ENCODE measurements at places on chromosomes 7 and 10.

DNA sequence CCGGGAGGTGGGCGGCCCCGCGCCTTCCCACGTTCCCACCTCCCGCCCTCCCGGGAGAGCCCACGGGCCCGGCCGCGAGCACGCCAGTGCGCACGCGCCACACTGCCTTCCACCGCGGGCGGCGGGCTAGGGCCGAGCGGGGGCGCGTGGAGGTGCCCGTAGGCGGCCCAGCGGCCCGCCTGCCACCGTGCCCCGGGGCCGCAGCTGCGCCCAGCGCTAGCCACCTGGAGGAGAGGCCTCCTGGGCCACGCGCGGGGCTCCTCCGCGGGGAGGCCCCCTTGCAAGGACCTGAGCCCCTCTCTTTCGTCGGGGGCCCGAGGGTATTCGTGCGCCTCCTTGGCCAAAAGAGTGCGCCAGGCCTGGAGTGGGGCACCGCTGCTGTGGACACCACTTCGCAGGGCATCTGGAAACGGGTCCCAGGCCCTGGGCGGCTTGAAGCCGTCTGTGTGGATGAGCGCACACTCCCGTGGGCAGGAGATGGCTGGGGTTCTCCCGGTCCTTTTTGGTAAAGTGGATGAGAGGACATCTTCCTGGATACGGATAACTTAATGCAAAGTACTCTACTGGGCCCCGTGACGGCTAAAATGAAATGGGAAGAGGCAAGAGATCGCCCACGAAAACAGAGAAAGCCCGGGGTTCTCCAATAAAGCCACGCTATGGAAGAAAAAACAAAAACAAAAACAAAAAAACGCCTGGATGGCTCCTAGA, 9.0 kb upstream of the EBF3 start:
- no peak for DNase-seq

DNA sequence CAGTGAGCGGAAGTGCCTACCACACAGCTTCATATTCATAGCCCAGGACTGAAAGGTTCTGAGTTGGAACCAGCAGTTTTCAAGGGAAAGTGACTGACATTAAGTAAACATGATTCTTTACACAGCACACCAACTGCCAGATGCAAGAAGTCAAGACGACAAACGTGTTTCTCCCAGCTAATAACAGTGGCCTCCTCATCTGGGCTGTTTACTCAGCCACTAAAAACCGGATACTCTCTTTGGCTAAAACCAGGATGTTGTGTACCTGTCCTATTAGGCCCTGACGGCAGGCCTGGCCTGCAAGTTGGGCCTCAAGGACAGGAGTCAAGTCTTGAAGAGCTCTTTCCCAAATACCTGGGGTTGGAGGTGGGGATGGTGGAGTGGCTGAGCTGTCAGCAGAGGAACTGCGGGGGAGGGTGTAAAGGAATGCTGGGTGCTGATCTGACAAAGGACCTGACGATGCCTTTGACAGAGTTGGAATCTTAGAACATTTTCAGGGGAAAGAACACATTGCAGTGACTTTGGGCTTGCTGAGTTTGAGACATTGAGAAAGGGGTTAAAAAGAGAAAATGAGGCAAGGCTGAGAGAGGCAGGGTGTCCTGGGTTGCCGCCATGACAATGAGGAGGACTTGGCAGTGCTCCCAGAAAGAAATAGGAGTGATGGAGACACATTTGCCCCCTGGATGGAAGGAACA, 57.7 kb downstream of the STEAP1B start:
- no peak for DNase-seq

DNA sequence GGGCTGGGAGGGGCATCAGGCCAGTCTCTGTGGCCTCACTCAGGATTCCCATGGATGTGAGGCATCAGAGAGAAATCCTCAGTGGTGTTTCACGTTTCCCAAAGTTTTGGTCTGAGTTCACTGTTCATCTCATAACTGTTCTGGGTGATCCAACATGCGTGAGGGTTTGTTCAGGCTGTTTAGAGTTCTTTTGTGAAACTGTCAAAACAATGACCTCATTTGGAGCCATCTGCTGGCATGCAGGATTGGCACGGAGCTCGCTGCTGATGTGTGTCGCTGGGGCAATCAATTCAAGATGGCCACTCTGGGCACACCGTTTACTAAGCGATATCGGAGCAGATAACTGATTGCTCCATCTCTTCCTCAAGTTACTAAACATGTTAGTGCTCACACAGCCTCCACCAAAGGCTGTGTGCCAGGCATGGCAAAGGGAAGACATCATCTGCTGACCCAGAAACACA, 365.6 kb downstream of the WDR11 start:
- DNase-seq = no peak

DNA sequence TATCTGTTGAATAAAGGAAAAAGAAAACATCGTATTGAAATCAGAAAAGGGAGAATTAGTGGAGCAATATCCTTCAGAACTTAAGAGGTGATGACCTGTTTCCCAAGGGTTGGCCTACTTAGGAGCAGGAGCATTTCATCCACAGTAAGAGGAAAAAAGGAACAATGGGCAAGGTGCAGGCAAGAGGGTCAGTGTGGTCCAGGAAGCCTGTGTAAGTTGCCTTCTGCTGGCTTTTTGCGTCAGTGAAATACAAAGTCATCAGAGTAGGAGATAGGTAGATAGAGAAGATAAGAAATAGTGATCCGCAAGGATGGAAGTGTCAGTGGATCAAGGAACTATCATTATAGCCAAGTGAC, 5.4 kb upstream of the ANKRD7 start:
- no peak for DNase-seq

DNA sequence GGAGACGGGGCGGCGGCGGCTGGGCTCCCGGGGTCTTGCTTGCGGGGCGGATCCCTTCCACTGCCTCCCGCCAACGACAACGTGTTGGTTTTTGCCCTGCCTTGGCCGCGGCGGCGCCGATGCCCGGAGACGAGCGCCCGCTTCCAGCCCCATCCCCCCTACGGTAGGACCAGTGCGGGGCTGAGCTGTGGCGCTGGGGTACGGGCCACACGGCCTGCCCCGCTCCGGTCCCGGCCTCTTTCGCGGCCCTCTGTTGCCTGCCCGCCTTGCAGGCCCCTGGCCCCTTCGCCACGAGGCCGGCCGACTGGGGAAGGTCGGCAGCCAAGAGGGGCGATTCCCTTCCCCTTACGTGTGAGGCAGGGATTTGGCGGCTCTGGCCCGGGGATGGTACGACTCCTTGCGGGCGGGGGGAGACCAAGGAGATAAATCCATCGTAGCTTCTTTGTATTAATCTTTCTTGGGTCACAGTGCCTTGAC, 488 bp downstream of the EIF4H start:
- DNase-seq = no peak

DNA sequence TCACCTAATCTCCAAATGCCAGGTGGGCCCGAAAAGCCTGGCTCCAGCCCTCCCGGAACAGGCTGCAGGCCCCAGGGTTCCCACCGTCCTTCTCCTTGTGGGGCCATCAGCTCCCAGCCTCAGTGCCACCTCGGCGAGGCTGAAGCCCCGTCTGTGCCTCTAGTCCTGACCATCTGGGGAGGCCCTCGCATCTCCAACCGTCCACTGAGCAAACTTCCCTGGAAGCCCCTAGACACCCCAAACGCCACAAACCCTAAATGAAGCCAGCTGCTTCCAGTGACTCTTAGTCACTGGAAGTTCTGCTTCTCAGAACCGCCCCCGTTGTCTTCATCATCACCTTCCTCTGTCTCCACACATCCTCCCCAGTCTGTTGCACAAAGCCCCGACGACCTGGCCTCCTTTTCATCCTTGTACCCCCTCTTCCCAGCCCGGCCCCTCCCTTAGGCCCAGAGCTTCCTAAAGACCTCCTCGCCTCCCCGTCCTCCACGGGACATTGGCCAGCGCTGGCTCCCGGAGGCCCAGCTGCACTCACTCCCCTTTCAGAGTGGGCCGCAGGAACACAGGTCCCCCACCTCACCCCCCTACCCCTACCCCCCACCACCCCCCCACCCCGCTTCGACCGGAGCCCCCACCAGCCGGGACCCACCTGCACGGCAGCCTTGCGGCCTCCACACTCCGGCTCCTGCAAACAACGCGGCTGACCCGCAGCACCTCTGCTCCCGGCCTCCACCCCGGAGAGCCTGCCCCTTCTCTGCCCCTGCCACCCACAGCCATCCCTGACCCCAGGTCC, 1.1 kb upstream of the DIP2C start:
- DNase-seq = no peak

DNA sequence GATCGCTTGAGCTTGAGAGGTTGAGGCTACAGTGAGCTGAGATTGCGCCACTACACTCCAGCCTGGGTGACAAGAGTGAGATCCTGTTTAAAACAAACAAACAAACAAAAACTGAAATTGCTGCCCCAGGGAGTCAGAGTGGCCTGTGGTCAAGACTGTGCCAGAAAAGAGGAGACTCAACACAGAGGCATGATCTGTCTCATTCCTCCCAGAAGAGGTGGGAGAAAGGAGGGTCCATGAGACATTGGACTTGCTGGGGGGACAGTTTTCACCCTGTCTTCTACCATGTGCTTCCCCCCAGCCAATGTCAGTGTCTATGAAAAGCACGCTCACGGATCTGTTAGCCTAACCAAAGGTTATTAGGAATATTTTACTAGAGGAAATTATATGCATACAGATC, 3.2 kb downstream of the ZNF853 start:
- no peak for DNase-seq

DNA sequence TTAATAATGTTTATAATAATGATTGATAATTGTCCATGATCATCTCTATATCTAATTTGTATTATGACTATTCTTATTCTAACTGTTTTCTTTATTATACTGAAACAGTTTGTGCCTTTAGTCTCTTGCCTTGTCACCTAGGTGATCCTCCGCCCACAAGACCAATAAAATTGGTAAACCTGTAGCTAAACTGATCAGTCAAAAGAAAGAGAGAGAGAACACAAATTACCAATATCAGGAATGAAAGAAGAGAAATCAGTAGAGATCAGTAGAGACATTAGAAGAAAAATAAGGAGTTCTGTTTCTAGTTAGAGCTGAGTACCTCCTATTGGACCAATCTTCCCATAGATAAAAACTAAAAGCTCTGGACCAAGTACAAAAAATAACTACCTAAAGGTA, 6.1 kb upstream of the COA1 start:
- DNase-seq = no peak

GRCh38 chr10:69873135-69873639, 71.5 kb downstream of the COL13A1 start:
- DNase-seq = no peak

DNA sequence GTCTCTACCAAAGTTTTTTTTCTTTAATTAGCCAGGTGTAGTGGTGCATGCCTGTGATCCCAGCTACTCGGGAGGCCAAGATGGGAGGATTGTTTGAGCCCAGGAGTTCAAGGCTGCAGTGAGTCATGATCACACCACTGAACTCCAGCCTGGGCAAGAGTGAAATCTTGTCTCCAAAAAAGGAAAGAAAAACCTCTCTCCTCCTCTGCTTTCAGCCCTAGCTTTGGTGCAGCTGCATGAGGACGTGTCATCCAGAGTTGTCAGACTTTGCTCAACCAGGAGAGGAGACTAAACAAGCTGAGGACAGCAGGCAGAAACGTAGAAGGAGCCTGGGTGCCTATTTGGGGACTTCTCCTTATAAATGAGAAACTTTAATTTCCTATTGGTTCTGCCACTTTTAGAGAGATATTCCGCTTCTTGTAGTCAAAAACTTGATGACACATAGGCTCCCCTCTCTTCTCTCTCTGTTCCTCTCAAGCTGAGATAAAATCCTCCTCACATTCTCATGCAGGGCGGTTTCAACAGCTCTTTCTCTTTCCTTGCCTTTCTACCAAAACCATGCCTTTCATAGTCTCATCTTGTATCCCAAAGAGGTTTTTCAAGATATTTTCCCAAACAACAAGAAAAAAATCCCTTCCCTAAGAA, 205.4 kb downstream of the ARHGAP12 start:
- no peak for DNase-seq

DNA sequence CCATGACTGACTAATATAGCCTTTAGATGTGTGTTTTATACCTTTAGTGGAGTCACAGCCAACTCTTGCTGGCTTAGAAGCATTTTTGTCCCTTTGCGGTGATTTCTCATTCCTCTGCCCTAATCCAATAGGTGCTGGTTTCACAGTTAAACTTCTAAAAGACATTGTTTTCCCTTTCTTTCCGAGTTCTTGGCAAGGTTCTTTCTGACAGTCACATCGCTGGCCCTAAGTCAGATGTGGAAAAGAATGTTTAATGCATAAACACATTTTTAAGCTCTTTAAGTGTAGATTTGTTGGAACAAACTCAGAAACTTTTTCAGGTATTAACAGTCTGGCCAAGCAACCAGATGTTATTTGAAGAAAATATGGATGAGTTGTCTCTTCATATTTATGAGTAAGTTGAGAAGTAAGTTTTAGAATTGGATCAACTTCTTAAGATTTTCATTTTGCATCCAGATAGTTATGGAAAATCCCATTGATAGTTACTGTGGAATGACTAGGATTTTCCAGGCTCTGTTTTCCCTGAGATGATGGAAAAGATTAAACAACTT, 4.1 kb downstream of the EPDR1 start:
- no peak for DNase-seq
